ENCODE measurements at places on chromosomes 1 and 21.

DNA sequence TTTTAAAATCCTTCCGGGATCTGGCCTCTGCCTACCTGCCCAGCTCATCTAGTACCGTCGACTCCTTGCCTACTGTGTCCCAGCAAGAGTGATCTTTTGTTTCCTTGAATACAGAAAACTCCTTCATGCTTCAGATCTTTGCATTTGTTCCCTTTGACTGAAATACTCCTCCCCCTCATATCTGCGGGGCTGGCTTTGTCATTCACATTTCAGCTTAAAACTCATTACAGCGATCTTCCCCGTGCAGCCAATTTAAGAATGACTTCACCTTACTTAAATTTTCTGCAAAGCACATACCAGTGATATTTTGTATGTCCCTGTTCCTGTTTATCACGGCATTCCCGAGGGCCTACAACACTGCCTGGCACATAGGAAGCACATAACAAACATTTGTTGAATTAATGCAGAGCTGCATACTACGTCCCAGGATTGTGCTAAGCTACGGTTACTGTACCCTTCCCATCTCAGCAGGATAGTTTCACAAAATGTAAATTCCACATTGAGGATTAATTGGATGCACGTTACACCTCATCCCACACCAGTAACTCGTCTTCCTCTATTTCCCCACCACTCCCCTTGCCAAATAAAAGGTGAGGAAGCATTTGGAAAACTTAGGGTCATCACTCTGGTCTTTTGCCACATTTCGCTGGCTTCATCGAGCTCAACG is 837 bp upstream of the DESI2 start:
- no peak for DNase-seq

DNA sequence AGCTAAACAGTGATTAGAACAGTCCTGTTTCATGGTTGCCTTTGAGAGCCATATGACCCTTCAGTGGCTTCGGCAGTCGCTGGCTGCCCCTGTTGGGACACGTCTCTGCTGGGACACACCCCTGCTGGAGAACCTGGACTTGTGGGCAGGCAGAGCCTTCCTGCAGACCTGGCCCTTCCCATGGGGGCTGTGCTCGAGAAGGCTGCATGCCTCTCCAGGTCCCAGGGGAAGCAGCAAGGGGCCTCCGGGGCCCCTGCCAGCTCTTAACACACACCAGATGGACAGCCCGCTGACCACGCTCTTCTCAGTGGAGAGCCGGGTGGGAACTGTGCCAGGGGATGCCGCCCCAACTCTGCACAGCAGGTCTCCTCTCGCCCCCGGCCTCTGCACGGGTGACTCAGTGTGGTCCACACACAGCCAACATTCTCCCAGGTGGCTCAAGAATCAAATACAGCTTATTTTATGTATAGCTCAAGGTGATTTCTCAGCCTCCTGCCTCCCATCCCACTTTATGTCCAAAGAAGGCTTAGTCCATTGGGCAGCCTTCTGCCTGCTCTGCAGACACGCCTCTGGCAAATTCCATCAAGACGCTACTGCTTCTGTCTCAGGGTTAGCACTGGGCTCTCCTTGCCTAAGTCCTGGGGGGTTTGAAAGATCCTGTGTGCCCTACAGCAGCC is 450.8 kb downstream of the KIF26B start:
- no peak for DNase-seq

- DNase-seq = no peak
Observed at GRCh38 chr1:206575165-206575893, 36.9 kb downstream of the EIF2D start.

GRCh38 chr1:161954050-161954449 is 69.6 kb downstream of the OLFML2B start:
- no peak for DNase-seq

DNA sequence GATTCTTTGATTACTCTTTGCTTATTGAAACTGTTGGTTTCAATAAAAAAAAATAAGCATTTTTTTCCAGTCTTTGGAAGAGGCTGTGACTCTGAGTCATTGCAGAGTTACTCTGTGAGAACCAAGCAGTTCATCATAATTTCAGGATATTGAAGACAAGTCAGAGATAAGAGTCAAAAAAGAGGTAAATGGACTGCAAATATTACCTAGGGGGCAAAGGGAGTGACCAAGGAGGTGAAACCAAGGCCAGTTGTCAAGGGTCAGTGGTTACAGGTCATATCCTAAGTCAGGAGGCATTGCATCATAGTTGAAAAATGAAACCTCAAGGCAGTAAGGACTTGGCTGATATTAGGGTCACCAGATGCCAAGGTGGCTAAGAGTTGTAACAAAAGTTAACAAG is 597.1 kb upstream of the USP24 start:
- no peak for DNase-seq

- no peak for DNase-seq
Observed at GRCh38 chr21:45130324-45130774, 56.0 kb downstream of the ADARB1 start.

GRCh38 chr1:29388170-29388569 is 151.8 kb downstream of the PTPRU start:
- DNase-seq = no peak

GRCh38 chr21:37623689-37624088 is 257.1 kb downstream of the DYRK1A start:
- no peak for DNase-seq

GRCh38 chr1:156359973-156360372 is 9.0 kb upstream of the RHBG start:
- DNase-seq = no peak

- DNase-seq = no peak
Observed at GRCh38 chr1:185559151-185559550, 175.0 kb upstream of the HMCN1 start.

DNA sequence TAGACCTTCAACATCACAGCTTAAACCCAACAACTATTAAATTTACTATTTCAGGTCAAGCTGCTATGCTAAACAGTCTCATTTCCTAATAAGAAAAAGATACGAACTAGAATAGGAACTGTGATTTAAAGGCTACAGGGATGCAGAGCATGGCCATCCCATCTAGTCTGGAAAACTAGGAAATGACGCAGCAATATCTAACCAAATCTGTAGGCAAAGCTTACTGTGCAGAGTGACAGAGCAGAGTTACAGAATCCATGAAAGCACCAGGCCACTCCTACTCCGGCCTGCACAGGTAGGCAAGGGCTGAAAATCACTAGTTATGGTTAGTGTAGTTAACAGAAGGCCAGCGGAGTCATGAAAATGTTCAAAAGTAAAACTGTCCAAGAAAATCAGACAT is 2.1 kb downstream of the HLCS start:
- DNase-seq = no peak

GRCh38 chr1:219812491-219813203 is 115.7 kb downstream of the SLC30A10 start:
- no peak for DNase-seq

DNA sequence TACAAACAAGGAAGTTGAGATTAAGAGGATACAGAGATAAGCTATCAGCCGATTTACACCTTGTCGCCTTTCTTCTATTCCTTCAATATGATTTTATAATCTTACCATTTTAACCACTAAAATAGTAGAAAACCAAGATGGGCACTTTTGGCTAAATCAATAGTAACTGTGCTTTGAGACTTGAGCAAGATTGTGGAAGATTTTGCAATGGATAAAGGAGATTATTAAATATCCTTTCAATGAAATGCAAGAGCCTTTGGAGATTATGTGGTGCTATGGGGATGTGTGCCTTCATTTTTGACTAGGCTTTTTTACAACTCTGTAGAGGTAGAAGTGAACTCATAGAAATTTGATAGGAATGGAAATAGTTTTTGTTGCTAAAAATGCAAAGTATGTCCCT is 33.7 kb downstream of the ADAMTS1 start:
- no peak for DNase-seq

- no peak for DNase-seq
Observed at GRCh38 chr1:21284206-21285054, 5.8 kb downstream of the ECE1 start.

- no peak for DNase-seq
Observed at GRCh38 chr1:117284399-117285215, 73.9 kb upstream of the VTCN1 start.

GRCh38 chr1:166302989-166303758 is 136.4 kb upstream of the FAM78B start:
- no peak for DNase-seq

DNA sequence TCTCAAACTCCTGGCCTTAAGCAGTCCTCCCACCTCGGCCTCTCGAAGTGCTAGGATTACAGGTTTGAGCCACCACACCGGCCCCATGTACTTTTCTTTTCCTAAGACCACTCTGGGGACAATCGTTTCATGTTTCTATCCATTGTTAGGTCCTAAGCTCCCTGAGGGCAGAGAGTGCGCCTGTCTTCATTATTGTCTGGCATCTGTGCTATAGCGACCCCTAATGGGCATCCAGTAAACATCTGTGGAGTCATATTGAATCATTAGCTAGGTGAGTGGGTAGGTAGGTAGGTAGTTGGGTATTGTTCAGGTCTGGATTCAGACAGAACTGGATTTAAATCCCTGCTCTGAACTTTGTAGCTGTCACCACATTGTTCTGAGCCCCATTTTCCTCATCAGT is 66.1 kb downstream of the TMEM53 start:
- no peak for DNase-seq

- DNase-seq = no peak
Observed at GRCh38 chr1:227541796-227542152, 21.6 kb upstream of the ZNF678 start.

- DNase-seq = no peak
Observed at GRCh38 chr21:44931137-44931500, 8.7 kb upstream of the SLX9 start.

GRCh38 chr1:27481994-27482620 is 7.9 kb downstream of the WASF2 start:
- no peak for DNase-seq

DNA sequence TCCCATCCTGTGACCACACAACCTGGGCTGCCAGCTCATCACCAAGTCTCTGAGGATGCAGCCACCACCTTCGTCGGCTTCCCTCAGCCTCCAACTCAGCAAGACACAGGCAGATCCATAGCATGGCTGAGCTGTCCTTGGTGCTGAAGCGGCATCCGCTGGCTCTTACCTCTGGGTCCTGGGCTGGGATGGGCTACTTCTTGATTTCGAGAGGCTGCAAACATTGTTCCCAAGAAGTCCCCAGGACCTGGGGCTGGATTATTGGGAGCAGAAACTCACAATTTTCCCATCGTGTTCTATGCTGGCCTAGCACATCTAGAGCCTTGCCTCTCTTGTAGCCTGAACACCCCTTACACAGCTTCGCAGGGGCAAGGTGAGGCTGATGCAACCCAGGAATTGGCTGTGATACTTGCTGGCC is 24.9 kb upstream of the C1QA start:
- no peak for DNase-seq

GRCh38 chr1:203656796-203657747 is 30.4 kb downstream of the ATP2B4 start:
- no peak for DNase-seq

- DNase-seq = no peak
Observed at GRCh38 chr1:32991386-32991785, 26.8 kb upstream of the RNF19B start.

GRCh38 chr1:162275622-162276175 is 101.0 kb downstream of the SPATA46 start:
- DNase-seq = no peak

GRCh38 chr1:115437196-115437595 is 99.1 kb upstream of the NGF start:
- no peak for DNase-seq

DNA sequence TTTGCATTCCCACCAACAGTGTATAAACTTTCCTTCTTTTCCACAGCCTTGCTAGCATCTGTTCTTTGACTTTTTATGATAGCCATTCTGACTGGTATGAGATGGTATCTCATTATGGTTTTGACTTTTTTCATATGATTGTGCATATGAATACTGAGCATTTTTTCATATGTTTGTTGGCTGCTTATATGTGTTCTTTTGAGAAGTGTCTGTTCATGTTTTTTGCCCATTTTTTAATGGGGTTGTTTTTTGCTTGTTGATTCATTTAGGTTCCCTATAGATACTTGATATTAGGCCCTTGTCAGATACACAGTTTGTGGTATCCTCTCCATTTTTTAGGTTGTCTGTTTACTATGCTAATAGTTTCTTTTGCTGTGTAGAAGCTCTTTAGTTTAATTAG is 185.8 kb upstream of the SPAG17 start:
- no peak for DNase-seq

DNA sequence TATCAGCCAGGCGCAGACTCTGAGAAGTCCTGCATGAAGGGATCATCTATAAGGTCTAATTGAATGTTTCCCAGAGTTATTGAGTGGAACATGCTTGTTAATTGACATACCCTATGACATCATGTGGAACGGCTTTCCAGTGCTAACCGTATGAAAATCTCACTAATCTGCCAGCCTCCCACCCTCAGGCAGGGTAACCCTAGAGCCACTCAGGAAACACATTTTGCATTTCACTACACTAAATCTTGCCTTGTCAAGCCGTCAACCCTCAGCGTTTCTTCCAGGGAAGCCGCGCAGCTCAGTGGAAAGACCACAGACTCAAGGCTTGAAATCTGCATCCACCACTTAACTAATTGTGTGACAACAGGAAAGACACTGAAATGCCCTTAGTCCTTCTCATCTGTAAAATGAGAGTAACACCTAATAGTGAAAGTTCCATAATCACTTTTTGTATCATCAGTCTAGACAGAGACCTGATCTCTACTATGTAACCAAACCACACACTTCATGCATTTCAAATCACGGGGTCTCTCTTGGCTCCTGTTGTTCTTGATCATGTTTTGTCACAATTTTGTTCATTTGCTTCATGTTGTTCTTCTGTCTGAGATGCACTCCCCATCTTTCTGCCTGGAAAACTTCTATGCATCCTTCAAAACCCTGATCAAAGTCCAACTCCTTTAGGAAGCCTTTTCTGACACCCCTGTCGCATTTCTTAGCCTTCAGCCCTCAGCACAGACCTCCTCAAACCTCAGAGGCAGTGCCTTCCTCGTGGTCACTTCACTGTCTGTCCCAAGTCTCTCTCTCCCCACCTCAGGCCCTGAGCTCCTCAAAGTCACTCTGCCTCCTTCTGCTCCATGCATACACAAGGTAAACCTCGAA is 246.5 kb downstream of the TOMM20 start:
- no peak for DNase-seq

DNA sequence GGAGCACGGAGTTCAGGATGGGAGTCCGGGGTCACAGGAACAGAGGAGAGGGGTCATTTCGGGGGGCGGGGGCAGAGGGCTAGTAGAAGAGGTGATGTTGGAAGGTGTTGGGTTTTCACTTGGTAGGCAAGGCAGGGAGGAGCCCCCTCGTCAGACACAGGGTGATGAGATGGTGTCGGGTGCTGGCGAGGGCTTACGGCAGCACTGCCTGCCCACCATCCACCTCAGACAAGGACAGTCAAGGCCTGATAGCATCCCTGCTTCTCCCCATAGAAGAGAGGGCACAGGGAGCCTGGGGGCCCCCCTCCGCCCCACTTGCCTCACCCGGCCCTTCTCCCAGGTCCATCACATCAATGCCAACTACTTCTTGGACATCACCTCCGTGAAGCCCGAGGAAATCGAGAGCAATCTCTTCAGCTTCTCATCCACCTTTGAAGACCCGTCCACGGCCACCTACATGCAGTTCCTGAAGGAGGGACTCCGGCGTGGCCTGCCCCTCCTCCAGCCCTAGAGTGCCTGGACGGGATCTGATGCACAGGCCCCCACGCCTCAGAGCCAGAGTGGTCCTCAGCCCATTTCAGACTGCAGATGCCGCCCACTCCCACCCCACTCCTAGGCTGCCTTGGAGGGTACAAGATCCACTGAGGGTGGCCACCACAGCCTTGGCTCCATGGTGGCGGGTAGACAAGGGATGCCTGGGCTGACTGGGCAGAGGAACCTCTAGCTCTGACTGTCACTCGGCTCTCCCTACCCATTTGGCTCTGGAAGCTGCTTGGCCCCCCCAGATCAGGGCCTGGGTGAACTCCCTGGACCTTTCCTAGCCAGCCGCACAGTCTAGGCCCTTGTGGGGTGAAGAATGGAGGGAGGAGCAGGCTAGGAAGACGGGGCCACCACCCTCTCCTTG is 4.3 kb upstream of the MTFR1L start:
- no peak for DNase-seq

GRCh38 chr1:115911294-115911693 is 65.0 kb upstream of the SLC22A15 start:
- DNase-seq = no peak

All from stimulated activated CD4-positive, alpha-beta T cell treated with anti-CD3 and anti-CD28 coated beads, Interleukin-15, amount 100 ng/mL, for 1 hour (primary cell).